ENCODE measurements at places on chromosomes 7 and 10.

- no peak for DNase-seq
- no peaks in the 10 kb centered on the region for H3K27me3 ChIP-seq
- H3K36me3 ChIP-seq = peaks cover 18% of the 10 kb centered on the region
Measured at GRCh38 chr7:127901895-127902703, 129.1 kb downstream of the LRRC4 start.

DNA sequence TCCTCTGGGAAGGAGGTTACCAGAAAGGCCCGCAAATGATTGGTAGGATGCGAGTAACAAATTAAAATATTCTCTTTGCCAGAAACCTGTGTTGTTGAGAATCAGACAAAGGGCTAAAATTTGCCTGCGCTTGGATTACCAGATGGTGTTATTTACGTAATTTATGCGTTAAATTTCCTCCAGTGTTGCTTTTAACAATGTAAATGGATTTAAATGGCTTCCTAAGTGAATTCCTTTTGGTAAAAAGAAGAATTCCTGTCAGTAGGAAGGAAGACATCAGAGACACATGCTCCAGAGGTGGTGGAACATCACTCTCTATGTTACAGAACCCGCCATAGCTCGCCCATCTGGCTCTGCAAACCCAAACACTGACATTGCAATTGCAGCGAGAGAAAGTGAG is 520.6 kb downstream of the GALNT17 start:
- H3K27me3 ChIP-seq = no peaks in the 10 kb centered on the region
- no peak for DNase-seq
- H3K27ac ChIP-seq = no peak overlapping the region
- H3K4me1 ChIP-seq = no peaks in the 10 kb centered on the region
- H3K4me3 ChIP-seq = no peak overlapping the region

- H3K27me3 ChIP-seq = peaks cover 2% of the 10 kb centered on the region
- peaks cover 9% of the 10 kb centered on the region for H3K4me1 ChIP-seq
- no peak overlapping the region for H3K4me3 ChIP-seq
- H3K36me3 ChIP-seq = no peaks in the 10 kb centered on the region
- no peak for DNase-seq
- no peak overlapping the region for H3K27ac ChIP-seq
Measured at GRCh38 chr7:154912871-154913637, 89.9 kb downstream of the PAXIP1 start.

- no peaks in the 10 kb centered on the region for H3K36me3 ChIP-seq
- H3K4me3 ChIP-seq = no peak overlapping the region
- H3K4me1 ChIP-seq = no peaks in the 10 kb centered on the region
- H3K27me3 ChIP-seq = no peaks in the 10 kb centered on the region
Measured at GRCh38 chr7:28607855-28608193, 195.5 kb downstream of the CREB5 start.

- H3K27ac ChIP-seq = no peak overlapping the region
- no peaks in the 10 kb centered on the region for H3K36me3 ChIP-seq
- H3K4me3 ChIP-seq = no peak overlapping the region
- no peak for DNase-seq
- H3K27me3 ChIP-seq = peaks cover 4% of the 10 kb centered on the region
Measured at GRCh38 chr7:28937619-28938018, 20.5 kb downstream of the TRIL start.

DNA sequence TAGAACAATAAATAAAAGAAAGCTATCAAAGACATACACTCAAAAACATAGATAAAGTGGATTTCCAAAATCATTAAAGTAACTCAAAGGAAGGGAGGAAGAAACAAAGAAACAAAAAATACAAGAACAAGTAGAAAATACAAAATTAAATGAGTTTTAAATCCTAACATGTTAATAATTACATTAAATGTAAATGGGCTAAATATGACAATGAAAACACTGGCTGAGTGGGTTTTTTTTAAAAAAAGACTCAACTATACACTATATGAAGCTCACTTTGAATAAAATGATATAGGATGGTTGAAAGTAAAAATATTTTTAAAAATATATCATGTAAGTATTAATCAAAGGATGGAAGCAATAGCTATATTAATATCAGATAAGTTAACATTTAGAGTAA is 371.4 kb downstream of the PTPRN2 start:
- H3K4me3 ChIP-seq = no peak overlapping the region
- H3K27ac ChIP-seq = no peak overlapping the region
- H3K4me1 ChIP-seq = no peaks in the 10 kb centered on the region
- no peaks in the 10 kb centered on the region for H3K27me3 ChIP-seq
- no peaks in the 10 kb centered on the region for H3K36me3 ChIP-seq

DNA sequence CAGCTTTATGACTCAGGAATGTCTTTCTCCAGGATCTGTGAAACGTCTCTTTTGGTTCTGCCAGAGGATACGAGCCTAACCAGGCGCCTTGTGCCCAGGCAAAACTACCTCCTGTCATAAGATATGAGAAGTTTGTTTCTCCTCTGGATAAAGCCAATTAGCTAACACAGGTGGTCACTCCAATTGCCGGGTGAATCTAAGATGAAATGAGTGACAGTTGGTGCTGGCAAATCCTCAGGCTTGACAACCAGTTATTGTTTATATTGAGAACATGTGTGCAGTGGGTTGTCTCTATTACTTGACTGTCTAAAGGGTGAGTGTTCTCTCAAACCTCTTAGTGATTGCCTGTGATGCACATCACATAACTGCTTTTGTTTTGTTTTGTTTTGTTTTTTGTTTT is 449.1 kb downstream of the XPNPEP1 start:
- H3K36me3 ChIP-seq = no peaks in the 10 kb centered on the region
- H3K4me1 ChIP-seq = no peaks in the 10 kb centered on the region
- no peak for DNase-seq

Data from CD4-positive, CD25-positive, alpha-beta regulatory T cell (primary cell).